Naive thymus-derived CD4-positive, alpha-beta T cell (primary cell): ENCODE measurements at places on chromosomes 4 and X. TPM values are rescaled to one million over a fixed set of nuclear protein-coding genes. Genes with fewer than 3 reads are reported as not detected.

DNA sequence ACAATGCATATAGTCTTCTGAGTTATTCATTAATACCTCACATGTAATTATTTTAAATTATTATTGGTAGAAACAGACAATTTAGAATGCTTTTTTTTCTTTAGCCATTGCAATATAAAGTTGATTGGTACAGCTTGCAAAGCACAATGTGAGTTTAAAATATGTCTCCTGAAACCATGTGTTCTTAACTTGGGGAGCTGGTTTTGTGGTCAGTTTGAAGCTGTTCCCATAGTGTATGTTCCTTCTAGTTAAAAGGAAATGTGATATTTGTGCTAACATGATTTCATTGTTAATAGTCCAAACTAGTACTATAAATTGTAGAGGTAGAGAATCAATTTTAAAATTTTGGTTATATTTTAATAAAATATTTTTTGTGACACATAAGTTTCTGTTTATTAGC lies 247.2 kb downstream of the BMPR1B start:
- H3K4me1 ChIP-seq = no peaks in the 10 kb centered on the region
- H3K27me3 ChIP-seq = no peaks in the 10 kb centered on the region
- H3K36me3 ChIP-seq = no peaks in the 10 kb centered on the region
- no peak overlapping the region for H3K4me3 ChIP-seq
- no peak for DNase-seq

Gene PHOX2B
- not detected in 2 replicates for total RNA-seq

DNA sequence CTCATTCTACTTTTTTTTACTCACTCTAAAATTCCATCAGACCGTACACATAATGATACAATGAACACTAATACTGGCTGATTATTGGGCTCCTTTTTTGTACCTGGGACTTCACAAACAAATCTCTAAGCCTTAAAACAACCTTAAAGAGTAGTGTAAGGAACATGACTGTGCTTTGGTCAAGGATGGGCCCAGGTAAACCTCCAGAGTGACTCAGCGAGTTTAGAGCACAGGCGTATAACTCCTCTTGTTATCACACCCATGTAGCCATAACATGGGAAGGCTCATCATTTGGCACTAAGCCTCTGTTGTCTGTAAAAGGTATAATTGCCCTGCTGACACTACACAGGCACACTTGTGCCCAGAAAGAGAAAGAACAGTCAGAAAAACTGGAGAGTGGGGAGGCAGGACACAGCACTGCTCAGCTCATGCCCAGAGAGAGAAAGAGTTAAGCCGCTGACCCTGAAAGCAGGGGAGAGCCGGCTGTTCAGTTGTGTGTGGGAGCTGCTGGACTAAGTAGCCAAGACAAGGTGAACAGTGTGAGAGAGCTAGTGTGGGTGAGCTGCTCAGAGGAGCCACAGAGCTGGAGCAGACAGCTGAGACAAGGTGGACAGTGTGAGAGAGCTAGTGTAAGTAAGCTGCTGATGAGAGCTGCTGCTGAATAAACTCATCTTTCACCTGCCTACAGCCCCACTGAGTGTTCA lies 319.6 kb upstream of the BMP3 start:
- no peak for DNase-seq
- no peaks in the 10 kb centered on the region for H3K36me3 ChIP-seq
- no peaks in the 10 kb centered on the region for H3K27me3 ChIP-seq
- H3K27ac ChIP-seq = no peak overlapping the region

- H3K27ac ChIP-seq = no peak overlapping the region
- no peak overlapping the region for H3K4me3 ChIP-seq
- no peaks in the 10 kb centered on the region for H3K27me3 ChIP-seq
- DNase-seq = no peak
These were observed 367.6 kb downstream of the BCOR start for GRCh38 chrX:39729981-39730661.

- no peak overlapping the region for H3K4me3 ChIP-seq
- no peaks in the 10 kb centered on the region for H3K36me3 ChIP-seq
- no peak for DNase-seq
- no peaks in the 10 kb centered on the region for H3K27me3 ChIP-seq
These were observed 700.6 kb upstream of the PITX2 start for GRCh38 chr4:111323496-111323895.

DNA sequence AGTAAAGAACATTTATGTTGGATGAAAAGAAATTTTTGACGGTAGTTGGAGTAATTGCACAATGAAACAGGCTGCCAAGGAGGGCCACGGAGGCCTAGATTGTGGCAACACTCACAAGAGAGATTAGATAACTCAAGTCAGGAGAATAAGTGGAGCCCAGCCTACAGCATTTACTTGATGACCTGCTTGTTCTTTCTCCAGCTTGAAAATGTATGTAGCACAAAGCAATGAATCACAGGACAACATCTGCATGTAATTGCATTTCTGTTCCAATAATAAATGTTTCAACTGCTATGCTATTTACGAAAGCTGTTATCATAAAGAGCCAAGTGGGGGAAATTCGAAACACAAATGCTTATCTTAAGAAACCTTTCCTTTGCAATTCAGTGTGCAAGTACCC lies 221.2 kb upstream of the MID1 start:
- H3K36me3 ChIP-seq = no peaks in the 10 kb centered on the region
- no peak for DNase-seq
- H3K27ac ChIP-seq = no peak overlapping the region
- no peaks in the 10 kb centered on the region for H3K4me1 ChIP-seq

DNA sequence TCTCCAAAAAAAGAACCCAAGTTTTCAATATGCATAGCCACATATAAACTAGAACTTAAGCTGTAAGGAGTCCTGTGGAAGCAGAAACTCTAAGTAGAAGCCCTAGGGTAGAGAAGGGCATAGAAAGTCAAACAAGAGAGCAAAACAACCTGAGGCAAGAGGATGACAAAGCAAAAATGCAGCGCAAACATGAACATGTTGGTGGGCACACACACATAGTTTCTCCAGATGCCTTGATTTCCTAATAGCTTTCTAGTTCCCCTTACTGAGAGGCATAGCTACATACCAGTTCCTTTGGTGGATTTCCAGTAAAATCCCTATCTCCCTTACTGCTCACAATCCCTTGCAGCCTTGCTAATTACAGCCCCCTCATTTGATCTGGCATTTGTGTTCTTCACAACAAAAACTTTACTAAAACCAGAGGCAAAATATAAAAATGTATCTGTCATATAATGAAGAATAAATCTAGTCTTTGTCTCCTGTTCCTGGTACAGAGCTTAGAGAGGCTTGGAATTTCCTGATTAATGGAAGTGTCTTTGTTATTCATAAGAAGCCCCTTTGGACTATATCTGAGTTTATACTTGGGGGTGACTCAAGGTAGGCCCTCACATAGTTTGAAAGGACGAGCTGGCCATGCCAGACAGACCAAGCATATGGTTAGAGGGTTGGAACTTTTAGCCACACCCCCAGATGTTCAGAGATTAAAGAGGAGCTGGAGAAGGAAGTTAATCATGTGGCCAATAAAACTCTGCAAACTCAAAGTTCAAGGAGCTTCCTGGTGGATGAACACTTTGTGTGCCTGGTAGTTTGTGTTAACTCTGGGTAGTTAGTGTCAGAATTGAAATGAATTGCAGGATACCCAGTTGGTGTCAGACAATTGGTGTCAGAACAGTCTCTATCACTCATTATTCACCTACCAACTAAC lies 52.7 kb upstream of the ZCCHC13 start:
- H3K4me1 ChIP-seq = no peaks in the 10 kb centered on the region
- no peak for DNase-seq
- no peak overlapping the region for H3K4me3 ChIP-seq
- H3K27me3 ChIP-seq = no peaks in the 10 kb centered on the region
- H3K27ac ChIP-seq = no peak overlapping the region

GRCh38 chrX:38232079-38232686 lies 11.5 kb upstream of the SRPX start:
- no peak for DNase-seq
- H3K27ac ChIP-seq = no peak overlapping the region
- no peak overlapping the region for H3K4me3 ChIP-seq
- H3K27me3 ChIP-seq = no peaks in the 10 kb centered on the region
- H3K4me1 ChIP-seq = no peaks in the 10 kb centered on the region

Gene NPY5R
- total RNA-seq = not detected

Gene SPANXC
- total RNA-seq = not detected

DNA sequence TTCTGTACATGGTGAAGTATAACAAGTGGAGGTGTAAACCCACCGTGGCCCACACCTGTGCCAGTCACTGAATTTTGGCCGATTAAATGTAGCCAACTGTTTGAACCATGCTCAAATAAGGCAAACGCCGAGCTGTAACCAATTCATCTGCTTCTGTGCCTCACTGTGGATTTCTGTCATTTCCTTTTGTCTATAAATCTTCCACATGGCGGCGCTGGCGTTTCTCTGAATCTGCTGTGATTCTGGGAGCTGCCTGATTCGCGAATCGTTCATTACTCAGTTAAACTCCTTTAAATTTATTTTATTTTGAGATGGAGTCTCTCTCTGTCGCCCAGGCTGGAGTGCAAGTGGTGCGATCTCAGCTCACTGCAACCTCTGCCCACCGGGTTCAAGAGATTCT lies 19.2 kb downstream of the SUPT20HL2 start:
- H3K4me1 ChIP-seq = no peaks in the 10 kb centered on the region
- H3K36me3 ChIP-seq = no peaks in the 10 kb centered on the region
- H3K27ac ChIP-seq = no peak overlapping the region
- DNase-seq = no peak
- H3K4me3 ChIP-seq = no peak overlapping the region

- no peaks in the 10 kb centered on the region for H3K4me1 ChIP-seq
- no peaks in the 10 kb centered on the region for H3K27me3 ChIP-seq
- H3K27ac ChIP-seq = no peak overlapping the region
- no peak overlapping the region for H3K4me3 ChIP-seq
- DNase-seq = no peak
These were observed 8.0 kb downstream of the AMOT start for GRCh38 chrX:112832481-112833095.

DNA sequence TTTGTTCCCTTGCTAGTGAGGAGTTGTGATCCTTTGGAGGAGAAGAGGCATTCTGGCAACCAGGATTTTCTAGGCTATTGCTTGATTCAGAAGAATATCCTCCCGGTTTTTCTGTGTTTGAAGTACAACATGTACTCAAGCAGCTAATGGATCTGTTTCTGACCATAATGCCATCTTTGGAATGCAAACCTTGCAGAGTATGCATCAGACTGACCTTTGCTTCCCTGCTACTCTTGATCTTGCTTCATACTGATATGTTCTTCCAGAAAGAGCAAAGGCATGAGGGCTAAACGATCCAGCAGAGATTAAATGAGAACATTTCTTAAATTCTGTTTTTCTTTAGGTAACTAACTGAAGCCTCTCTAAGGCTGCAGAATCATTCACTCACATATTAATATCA lies 265.4 kb upstream of the SLC7A11 start:
- H3K27me3 ChIP-seq = no peaks in the 10 kb centered on the region
- no peaks in the 10 kb centered on the region for H3K4me1 ChIP-seq
- H3K4me3 ChIP-seq = no peak overlapping the region
- DNase-seq = no peak

GRCh38 chr4:171281359-171281758 lies 531.8 kb upstream of the GALNTL6 start:
- no peak overlapping the region for H3K27ac ChIP-seq
- H3K4me3 ChIP-seq = no peak overlapping the region
- H3K36me3 ChIP-seq = no peaks in the 10 kb centered on the region
- no peaks in the 10 kb centered on the region for H3K4me1 ChIP-seq

Gene C1QTNF7
- total RNA-seq = not detected

Gene GUCY1B1
- not detected for total RNA-seq

DNA sequence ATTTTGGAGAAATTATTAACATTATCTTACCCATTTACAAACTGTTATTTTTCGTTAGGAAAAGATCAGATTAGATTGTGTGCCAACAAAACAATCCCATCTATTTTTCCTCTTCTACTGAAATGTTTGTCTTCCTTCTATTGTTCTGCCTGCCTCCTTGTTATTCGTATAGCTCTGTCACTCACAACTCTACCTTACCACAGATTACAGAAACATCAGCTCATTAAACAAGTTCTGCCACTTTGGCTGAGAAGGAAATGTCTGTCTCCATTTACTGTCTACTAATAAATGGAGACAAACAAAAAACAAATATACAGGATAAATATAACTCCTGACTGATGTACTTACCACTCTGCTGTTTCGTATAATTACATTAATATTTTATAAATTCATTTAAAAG lies 211.4 kb downstream of the ENOX2 start:
- no peak overlapping the region for H3K27ac ChIP-seq
- no peak overlapping the region for H3K4me3 ChIP-seq
- H3K36me3 ChIP-seq = peaks cover 4% of the 10 kb centered on the region
- H3K4me1 ChIP-seq = no peaks in the 10 kb centered on the region
- no peak for DNase-seq
